ENCODE measurements at places on chromosomes 2 and 18. TPM values are rescaled to one million over a fixed set of nuclear protein-coding genes. Genes with fewer than 3 reads are reported as not detected.
A peak's percentile ranks its signal among the peaks of the same experiment; 100 is the strongest.

DNA sequence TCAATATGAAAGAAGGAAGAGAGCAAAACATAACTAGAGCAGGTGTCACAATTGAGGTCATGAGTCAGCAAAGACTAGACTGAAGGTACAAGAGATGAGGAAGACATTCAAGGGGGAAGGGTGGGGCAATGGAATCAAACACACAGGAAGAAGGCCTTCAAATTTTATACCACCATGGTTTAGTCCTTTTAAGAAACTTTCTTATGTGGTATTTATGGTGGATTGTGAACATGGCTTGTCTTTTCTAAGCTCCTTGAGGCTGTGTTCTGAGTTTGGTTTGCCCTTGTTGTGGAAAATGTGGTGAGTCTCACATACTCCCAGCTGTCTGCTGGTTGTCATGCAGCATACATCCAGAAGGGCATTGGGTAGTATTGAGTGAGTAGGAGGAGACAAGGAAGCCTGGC is 62.1 kb downstream of the NABP1 start:
- no peak overlapping the region for H3K27ac ChIP-seq
- DNase-seq, result peak; percentile 7
- no peak overlapping the region for H3K4me3 ChIP-seq
- H3K36me3 ChIP-seq, result no peaks in the 10 kb centered on the region

DNA sequence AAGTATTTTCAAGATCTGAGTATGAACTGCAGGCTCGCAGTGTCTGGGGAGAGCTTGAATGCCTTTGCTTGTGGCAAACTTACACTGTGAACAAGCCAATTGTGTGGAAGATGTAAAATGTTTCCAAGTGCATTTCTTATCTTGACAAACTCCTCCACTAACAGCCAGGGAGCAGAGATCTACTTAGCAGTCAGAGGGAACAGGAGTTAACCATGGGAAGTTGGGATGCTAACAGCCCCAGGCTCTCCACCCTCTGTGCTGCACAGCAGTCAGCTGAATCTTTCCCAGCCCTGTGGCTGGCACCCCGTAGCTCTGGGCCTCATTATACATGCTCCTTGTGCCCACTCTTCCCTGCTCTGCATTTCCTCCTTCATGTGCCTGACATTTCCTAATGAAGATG is 450.2 kb downstream of the TSN start:
- H3K4me1 ChIP-seq, result no peaks in the 10 kb centered on the region
- no peaks in the 10 kb centered on the region for H3K36me3 ChIP-seq
- no peak overlapping the region for H3K27ac ChIP-seq
- no peak overlapping the region for H3K4me3 ChIP-seq
- H3K27me3 ChIP-seq, result no peaks in the 10 kb centered on the region

DNA sequence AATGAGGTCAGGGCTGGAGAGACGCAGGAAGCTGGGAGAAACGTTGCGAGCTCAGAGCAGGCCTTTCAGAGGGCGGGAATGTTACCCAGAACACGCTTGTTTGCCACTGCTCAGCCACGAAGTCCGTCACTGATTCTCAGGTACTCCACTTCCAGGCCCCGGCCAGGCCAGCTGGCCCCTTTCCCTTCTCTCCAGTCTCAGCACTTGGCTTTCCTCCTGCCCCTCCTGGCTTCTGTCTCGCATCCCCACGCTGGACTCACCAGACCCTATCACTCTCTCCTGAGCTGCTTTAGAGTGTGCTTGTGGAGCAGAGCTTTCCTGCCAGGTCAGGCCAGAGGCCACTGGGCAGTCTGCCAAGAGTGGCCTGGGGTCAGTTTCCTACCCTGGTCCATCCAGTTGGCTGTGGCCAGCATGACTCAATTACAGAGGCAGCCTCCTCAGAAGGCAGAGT is 151.4 kb downstream of the TWIST2 start:
- no peak overlapping the region for H3K4me3 ChIP-seq
- H3K27me3 ChIP-seq, result peaks cover 51% of the 10 kb centered on the region
- no peaks in the 10 kb centered on the region for H3K36me3 ChIP-seq
- no peak overlapping the region for H3K27ac ChIP-seq

DNA sequence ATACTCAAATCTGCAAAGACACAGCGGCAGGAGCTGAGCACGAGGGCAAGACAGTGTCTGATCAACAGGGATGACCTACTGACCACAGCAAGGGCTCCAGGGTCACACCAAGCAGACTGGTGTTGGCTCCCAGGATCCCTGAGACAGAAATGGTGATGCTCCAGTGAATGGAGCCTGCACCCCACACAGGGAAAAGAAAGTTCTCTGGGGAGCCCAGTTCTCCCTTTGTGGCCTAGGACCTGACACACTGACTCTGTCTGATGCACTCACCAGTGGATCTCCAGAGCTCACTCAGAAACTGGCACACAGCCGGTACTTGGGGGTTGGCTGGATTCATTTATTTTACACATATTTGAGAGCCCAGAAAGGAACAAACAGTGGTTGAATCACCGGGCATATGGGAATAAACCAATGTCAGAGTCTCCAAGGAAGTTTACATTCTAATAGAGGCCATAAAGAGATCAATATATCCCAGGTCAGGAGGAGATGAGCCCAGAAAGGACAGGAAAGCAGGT is 215.6 kb upstream of the ARL4C start:
- DNase-seq, result no peak
- no peaks in the 10 kb centered on the region for H3K4me1 ChIP-seq
- no peaks in the 10 kb centered on the region for H3K36me3 ChIP-seq
- no peak overlapping the region for H3K27ac ChIP-seq
- no peaks in the 10 kb centered on the region for H3K27me3 ChIP-seq
- no peak overlapping the region for H3K4me3 ChIP-seq

DNA sequence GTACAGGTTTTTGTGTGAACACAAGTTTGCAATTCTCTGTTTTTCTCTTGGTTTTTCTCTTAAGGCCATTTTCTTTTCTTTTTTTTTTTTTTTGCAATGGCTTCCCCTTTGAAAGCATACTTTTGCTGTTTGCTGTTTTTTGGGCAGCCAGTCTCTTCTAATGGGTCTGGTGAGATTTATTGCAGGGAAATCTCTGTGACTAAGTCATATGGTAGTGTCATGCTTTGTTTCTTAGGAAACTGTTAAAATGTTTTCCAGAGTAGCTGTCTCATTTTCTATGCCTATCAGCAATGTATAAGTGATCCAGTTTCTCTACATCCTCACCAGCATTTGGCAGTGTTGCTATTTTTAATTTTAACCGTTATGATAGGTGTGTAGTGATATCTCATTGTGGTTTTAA is 27.9 kb upstream of the CDCA7 start:
- no peaks in the 10 kb centered on the region for H3K36me3 ChIP-seq
- no peak overlapping the region for H3K4me3 ChIP-seq
- no peak for DNase-seq
- peaks cover 3% of the 10 kb centered on the region for H3K27me3 ChIP-seq

DNA sequence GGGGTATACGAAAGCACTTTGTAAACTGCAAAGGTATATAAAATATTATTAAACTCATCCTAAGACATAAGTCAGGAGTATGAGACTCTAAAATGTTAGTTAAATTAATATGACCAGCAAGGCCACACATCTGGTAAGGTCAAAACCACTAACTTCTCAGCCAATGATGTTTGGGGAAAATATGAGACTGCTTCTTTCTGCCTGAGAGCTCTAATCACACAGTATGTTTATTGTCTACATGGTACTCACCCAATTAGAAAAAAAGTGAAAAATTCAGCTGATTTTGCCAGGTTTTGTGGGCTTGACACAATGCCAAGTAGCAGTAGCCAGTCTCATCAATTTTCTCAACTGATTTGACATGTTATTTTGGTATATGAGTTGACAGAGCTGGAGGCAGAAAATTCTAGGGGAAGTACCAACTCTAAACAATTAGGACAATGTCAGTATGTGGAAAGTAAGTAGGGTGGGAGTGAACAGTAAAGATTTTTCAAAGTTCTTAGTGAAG is 87.3 kb downstream of the ALK start:
- H3K4me3 ChIP-seq, result no peak overlapping the region
- DNase-seq, result no peak
- peaks cover 7% of the 10 kb centered on the region for H3K27me3 ChIP-seq
- H3K4me1 ChIP-seq, result no peaks in the 10 kb centered on the region
- H3K36me3 ChIP-seq, result no peaks in the 10 kb centered on the region

DNA sequence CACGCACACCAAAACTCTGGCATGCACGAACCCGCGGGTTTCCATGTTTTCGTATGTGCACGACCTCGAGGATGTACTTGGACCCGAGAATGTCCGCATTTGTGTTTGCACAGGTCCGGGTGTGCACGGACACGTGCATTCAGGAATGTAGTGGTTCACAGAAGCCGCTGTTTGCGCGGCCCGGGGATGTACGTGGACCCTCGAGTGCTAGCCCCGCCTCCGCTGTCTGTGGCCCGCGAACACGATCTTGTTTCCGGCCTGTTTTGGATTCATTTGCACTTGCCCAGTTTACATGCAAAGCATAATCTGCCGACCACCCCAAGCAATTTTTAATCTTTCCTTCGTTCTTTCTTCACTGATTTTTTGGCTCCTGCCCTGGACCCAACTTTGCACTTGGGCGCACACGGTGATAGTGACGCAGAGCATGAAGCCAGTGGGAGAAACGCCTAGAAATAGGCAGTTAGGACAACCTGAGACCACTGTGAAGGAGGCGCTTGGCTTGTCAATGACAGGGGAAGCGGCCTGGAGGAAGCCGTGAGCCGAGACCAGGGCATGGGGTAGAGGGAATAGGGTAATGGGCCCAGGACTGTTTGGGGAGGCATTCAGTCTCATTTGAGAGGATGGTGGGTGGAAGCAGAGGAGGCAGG is 45.4 kb upstream of the PTMA start:
- H3K4me3 ChIP-seq, result peak overlapping the region; percentile 50
- H3K36me3 ChIP-seq, result no peaks in the 10 kb centered on the region
- DNase-seq, result no peak
- H3K27ac ChIP-seq, result peak overlapping the region; percentile 87

GRCh38 chr2:181614874-181615638 is 41.8 kb downstream of the CERKL start:
- H3K36me3 ChIP-seq, result no peaks in the 10 kb centered on the region
- DNase-seq, result no peak
- H3K27ac ChIP-seq, result no peak overlapping the region
- H3K27me3 ChIP-seq, result no peaks in the 10 kb centered on the region
- H3K4me3 ChIP-seq, result no peak overlapping the region

NT5DC4 gene
- not detected for total RNA-seq

CYP20A1 gene
- 36.3 TPM for total RNA-seq

ITGA6 gene
- 80.9 TPM for total RNA-seq

LINC00305 gene
- not detected for total RNA-seq

RAX gene
- not detected for total RNA-seq

AQP12A gene
- total RNA-seq, result not detected

Data from T-cell (primary cell).